ENCODE measurements at places on chromosomes 16 and 17.

- DNase-seq: no peak
Observed at GRCh38 chr17:45241328-45242028, 19.8 kb downstream of the FMNL1 start.

DNA sequence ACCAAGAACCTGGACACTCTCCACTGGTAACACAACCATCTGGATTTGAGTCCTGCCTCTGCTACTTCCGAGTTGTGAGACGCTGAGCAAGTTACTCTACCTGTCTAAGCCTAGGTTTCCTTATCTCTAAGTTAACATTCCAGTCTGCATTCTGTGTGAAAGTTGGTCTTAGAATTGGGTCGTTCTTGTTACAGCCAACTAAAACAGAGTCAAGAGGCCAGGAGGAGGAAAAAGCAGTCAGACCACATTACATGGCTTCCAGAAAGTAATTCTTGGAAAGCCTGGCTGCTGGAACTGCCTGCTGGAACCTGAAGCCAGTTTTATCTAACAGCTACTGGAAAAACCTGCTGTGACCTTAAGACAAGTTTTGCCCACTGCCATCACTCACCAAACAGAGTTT lies 38.4 kb upstream of the XYLT1 start:
- DNase-seq: no peak

- no peak for DNase-seq
Observed at GRCh38 chr16:84881702-84882521, 62.1 kb downstream of the CRISPLD2 start.

DNA sequence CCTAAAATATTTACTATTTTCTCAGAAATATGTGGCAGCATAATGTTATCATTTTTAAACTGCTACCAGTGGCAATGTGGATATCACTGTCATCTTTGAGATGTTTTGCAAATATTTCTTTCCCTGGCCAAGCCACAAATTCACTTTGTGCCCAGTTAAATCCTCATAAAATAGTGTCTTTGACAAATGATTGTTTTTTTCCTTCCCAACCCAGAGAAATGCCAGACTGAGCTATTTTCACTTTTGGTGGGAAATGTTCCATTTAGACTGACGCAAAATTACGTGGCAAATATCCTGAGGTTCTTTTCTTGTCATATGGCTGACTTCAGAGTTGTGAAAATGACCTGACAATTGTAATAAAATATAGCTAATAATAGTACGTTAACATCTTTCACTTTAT lies 807.0 kb upstream of the SOX9 start:
- DNase-seq: no peak

Measured in activated CD4-positive, alpha-beta T cell treated with anti-CD3 and anti-CD28 coated beads, Interleukin-2, amount 50 U/mL, for 48 hours (primary cell).